ENCODE measurements at places on chromosomes 1 and 21. TPM values are rescaled to one million over a fixed set of nuclear protein-coding genes. Genes with fewer than 3 reads are reported as not detected.

Gene ECM1
- total RNA-seq: 6.3 TPM

Gene F5
- 0.54 TPM for total RNA-seq

Gene CRP
- 1.9 TPM for total RNA-seq

DNA sequence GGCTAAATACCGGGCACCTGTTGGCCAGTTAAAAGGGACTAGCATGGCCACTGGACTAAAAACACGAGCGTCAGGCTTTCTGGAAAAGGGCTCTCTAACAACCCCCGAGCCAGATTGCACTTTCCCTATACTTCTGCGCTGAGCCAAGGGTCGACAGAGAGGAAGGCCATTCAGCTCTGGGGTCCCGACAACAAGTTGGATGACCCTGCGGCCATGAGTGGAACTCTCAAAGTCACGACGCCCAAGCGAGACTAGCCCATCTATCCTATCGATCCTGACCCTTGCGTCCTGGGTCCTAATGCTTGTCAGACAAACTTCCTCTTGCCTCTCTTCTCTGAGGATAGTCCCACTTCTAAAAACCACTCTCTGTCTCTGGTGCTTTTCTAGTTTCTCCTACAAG lies 99.9 kb upstream of the PRDX6 start:
- no peak overlapping the region for H3K4me3 ChIP-seq
- H3K27me3 ChIP-seq: no peaks in the 10 kb centered on the region
- DNase-seq: no peak
